ENCODE measurements at places on chromosomes 4 and X. TPM values are rescaled to one million over a fixed set of nuclear protein-coding genes. Genes with fewer than 3 reads are reported as not detected.
A peak's percentile ranks its signal among the peaks of the same experiment; 100 is the strongest.

PKD2 gene
- total RNA-seq = 9.7 TPM

C4orf17 gene
- total RNA-seq = not detected

CCKAR gene
- 4.1 TPM for total RNA-seq

RTL9 gene
- total RNA-seq = not detected

- no peak for DNase-seq
These were observed 81.9 kb upstream of the HUWE1 start for GRCh38 chrX:53768451-53768850.

DNA sequence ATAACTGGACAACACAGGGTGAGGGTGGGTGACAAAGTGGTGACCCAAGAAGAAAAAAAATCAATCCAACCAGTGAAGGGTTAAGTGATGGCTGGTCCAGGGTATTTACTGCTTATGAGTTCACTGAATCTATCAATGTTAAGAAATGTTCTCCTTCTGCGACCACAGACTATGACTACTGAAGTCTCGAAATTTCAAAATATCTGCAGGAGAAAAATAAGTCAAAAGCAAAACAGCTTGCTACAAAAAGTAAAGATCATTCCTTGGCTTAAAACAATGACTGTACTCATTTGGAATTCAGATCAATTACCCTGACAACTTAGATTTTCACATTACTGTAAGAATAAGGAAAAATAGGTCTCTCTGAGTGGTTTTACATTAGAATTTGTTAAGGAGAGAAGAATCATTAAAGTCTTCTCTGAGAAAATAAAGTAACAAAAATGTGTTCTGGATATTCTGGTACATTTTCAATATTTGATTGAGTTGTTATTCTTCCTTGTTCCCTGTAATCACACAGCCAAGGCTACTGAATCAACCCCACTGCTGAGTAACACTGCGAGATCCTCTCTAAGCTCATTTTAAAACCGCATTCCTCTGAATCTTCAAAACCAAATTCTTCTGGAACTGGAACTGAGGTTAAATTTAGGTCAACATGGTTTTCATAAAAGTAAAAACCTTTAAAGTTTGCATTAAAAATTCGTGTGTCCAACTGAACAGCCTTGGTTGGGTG lies 22.7 kb downstream of the SMPX start:
- peak; percentile 17 for DNase-seq

DNA sequence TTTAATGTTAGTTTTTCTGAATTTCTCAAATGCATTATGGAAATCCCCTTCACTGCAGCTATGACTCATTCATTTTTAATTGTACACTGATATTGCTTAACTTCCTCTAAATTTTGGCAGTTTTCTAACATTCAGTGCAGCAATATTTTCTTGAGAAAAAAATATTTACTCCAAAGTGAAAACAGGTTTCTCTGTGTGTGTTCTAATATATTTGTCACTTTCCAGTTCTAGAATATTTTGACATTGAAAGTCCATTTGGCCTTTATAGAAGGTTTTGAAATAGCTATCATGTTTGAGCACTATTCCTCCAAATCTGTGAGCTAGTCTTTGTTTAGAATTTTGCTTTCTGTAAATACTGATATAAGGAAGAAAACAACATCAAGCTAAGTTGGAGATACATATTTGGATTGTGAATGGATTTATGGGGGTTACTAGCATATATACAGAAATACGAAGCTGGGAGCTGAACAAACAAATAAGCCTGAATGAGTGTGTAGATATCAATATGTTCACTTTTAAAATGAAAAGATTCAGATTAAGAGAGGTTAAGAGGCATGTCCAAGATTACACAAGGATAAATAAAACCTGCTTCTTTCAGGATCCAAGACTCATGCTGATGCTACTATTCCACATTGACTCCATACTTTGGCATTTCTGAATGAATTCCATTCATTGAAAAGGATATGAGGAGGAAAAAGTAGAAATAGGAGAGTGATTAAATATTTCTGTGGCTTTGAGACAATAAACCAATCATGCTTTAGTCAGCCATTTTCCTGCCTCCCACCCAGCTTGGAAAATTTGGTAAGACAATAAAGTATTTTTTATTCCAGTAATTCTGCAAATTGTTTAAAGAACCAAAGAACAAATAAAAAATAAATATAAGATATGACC lies 57.3 kb upstream of the SLIT2 start:
- DNase-seq = peak; percentile 7

DNA sequence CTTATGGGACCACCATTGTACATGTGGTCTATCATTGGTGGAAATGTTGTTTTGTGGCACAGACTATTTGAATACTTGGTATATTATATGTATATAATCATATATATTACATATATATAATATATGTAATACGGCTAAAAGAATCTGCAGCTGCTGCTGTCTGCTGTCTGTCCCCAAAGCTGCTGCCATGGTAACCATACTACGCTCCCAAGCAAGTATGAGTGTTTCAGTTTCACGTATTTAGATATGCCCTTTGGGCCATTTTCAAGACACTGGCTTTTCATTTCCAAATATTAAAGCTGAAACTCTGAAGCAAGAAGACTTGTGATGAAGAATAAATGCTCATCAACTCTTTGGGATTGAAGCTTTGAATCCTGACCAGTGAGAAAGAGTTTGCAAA lies 42.0 kb upstream of the ARSJ start:
- no peak for DNase-seq

ASMT gene
- total RNA-seq = not detected

GRCh38 chrX:155048977-155049619 lies 21.8 kb downstream of the CMC4 start:
- DNase-seq = peak; percentile 44

GRCh38 chrX:73758250-73758649 lies 195.3 kb downstream of the CHIC1 start:
- DNase-seq = no peak
